NCI-H460 (cell line): ENCODE measurements at places on chromosomes 12 and 14.

- DNase-seq, result no peak
Observed at GRCh38 chr14:33016613-33017012, 77.9 kb downstream of the NPAS3 start.

- DNase-seq, result no peak
Observed at GRCh38 chr12:50017641-50018040, 7.7 kb downstream of the RACGAP1 start.

DNA sequence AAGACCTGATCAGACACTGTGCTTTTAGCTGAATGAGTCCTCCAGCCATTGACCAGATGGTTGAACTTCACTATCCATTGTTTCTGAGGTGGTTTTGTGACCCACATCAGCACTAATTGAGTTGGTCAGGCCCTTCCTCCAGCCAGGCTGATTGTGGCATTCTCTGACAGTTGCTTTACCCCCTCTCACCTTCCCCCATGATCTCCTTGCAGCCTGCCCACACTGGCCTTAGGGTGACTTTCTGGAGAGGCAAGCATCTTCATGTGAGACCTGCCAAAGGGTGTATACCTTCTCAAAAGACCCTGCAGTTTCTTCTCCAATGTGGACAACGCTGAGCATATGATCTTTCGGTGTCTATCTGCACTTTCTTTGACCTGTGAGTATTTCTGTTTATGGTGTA, 83.9 kb downstream of the GPATCH2L start:
- no peak for DNase-seq

- DNase-seq, result peak; percentile 83
Observed at GRCh38 chr12:570435-570920, 92.8 kb downstream of the NINJ2 start.

DNA sequence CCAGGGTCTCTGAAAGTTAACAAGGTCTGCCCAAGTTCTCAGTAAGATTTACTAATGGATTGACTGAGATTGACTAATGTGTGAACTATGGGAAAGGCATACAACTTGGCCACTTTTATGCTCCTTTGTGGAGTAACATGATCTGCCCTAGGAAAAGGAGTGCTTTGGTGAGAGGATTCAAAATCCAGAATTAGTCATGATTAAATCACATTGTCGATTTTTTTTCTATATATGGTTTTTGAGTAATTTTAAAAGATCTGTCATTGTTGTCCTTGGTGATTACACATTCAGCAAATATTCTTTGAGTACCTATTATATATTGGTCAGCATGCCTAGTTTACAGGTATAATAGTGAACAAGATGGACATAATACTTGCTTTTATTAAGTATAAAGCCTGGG, 147.7 kb upstream of the SYT10 start:
- DNase-seq, result no peak

DNA sequence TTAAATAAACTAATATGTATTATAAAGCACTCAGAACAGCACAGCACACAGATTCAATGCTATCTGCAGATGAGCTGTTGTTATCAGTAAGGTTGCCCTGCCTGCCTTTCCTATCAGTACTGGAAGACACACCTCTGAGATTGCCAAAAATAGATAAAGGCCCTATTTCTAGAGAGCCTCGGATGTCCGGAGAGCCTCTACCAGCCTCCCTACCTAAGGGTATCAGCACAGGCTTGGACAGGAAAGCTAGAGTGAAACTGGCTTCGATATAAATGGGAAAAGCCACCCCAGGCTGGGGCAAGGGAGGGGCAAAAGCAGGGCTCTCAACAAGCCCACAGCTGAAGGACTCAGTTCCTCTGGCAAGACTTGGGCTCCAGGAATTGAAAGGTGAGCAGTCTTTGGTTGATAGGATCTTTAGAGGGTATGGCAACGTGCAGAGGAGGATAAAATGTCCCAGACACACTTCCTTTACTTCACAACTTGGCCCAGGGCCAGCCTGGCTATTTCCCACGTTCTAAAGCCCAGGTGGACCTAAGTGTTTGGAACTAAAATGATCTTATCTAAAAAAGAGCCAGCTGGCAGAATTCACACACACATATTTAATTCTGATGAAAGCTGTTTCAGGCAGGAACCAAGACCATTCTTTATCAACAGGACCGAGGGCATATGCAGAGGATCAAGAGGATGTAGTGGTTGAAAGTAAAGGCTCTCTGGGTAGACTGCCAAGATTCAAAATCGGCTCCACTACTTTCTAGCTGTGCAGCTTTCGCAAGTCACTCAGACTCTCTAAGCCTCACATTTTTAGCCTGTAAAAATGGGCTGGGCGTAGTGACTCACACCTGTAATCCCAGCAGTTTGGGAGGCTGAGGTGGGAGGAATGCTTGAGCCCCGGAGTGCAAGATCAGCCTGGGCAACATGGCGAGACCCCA, 37.8 kb upstream of the ITPR2 start:
- DNase-seq, result no peak

GRCh38 chr14:21055432-21056117, 2.0 kb upstream of the RNASE8 start:
- DNase-seq, result no peak

DNA sequence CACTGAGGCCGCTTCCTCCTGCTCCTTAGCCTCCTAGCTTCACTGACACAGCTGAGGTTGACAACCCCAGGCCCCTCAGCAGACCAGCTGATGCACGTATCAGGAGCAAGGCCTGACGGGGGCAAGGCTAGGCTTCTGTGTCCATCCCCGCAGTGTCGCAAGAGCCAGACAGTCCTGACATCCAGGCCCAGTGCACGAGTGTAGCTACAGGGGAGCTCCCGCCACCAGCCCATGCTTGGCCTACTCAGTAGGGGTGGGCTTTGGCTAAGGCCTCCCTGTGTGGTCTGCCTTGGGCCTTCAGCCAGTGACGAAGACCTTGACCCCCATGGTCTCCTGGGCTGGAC, 179.1 kb downstream of the DPF3 start:
- no peak for DNase-seq

GRCh38 chr12:3107071-3107583, 29.9 kb downstream of the TSPAN9 start:
- DNase-seq, result no peak
